NCI-H2107 (cell line): ENCODE measurements at places on chromosomes 1 and 21.
A peak's percentile ranks its signal among the peaks of the same experiment; 100 is the strongest.

- no peak for DNase-seq
These were observed 9.8 kb downstream of the EDN2 start for GRCh38 chr1:41474490-41475271.

DNA sequence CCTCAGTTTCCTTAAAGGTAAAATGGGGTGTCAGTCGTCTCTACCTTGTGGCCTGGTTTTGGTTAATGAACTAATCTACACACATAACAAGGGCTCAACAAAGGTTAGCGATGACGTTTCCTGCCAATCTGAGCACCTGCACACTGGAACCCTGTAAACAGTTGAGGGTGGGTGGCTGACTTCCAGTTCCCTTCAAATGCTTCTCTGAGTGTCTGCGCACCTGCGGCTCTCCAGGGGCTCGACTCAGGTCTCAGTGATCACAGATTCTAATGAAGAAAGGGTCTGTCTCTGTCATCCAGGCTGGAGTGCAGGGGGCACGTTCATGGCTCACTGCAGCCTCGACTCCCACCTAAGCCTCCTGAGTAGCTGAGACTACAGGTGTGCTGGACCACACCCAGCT lies 3.3 kb upstream of the AGPAT3 start:
- DNase-seq = peak; percentile 59

GRCh38 chr1:243393096-243393495 lies 137.3 kb downstream of the SDCCAG8 start:
- DNase-seq = no peak

DNA sequence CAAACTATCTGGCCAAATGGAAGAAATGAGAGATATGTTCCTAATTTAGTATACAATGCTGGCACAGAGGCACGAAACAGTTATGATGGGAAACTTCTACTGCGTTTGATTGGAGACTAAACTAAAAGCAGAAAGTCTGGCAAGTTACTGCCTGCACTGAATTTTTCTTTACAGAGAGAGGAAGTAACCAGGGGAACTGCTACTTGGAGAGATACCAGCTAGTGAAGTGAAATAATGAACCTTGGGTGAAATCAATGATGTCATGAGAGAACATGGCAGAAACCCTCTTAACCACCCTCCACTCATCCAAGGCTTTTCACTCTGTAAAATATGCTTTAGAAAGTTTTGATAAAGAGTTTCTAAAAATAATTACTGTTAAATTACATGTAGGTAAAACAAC lies 29.3 kb downstream of the NIBAN1 start:
- DNase-seq = no peak

DNA sequence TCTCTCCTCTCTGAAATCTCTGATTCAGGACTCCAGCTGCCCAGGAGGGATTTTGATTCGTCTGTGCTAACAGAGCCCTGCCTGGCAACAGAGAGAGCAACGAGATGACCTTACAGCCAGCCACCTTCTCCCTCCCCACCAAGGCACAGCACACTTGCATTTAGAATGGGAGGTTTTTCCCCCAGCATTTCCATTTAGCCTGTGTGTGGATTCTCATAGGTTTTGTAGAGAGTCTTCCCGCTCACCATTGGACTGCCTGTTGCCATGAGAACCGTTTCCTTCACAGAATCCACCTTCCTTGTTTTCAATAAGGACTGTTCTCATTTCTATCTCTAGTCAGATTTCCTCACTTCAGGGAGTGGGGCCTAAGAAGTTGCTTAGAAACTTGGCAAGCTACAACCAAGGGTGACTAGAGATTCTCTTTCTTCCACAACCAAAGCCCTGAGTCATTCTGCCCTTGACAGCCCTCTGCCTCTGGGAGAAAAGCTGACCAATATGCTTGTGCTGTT lies 5.8 kb upstream of the IKBKE start:
- DNase-seq = no peak
